Fibroblast of skin of right quadriceps (primary cell): ENCODE measurements at places on chromosomes 16 and 17.

GRCh38 chr17:13594310-13594709 lies 7.4 kb downstream of the HS3ST3A1 start:
- DNase-seq: peak; percentile 59

DNA sequence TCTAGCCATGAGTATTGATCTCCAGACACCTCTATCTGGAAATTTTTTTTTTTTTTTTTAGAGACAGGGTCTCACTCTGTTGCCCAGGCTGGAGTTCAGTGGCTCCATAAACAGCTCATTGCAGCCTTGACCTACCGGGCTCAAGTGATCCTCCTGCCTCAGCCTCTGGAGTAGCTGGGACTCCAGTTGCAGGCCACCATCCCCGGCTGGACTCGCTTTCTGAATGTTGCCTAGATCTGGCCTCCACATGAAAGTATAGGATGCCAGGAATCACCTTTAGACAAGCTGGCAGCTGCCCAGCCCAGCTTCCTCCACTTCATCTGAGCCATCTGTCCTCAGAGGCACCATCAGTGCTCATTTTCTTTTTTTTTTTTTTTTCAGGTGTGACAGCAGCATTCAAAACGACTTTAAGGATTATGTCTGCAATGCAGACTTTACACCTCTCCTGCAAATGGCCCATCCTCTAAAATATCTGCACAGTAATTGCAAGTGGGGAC lies 6.4 kb upstream of the PRR14 start:
- no peak for DNase-seq

- no peak for DNase-seq
Observed at GRCh38 chr16:86075839-86076440, 177.0 kb downstream of the IRF8 start.

GRCh38 chr17:7915611-7916384 lies at the start of gene RNF227:
RNF227 (minus strand) TSS chr17:7916289; CDS start chr17:7916195, 94 bp downstream.
- DNase-seq: peak; percentile 98

DNA sequence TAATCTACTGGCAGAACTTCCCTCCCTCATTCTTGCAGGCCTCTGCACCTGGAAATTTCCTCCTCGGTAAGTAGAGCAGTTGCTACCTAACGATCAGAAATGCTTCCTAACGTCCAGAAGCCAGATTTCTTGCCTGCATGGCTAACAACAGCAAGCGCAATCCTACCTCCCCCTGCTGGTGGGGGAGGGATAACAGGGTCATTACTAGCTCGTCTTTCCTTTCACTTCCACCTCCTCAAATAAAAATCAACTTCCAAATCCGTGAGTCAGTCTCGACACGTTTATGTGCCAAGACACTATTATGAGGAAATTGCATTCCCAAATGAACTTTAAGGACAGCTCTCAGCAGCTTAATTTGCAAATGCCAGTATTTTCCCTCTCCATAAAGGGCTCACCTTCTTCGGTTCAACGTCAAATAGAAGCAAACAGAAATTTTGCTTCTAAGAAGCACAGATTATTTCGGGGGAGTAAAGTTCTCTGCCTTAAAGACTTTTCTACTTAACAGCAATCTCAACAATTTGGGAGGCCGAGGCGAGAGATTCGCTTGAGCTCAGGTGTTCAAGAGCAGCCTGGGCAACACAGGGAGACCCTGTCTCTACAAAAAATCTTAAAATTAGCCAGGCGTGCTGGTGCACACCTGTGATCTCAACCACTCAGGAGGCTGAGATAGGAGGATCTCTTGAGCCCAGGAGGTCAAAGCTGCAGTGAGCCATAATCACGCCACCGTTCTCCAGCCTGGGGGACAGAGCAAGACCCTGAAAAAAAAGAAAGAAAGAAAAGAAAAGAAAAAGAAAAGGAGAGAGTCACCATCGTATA lies 188.6 kb upstream of the PSMD7 start:
- DNase-seq: peak; percentile 57

DNA sequence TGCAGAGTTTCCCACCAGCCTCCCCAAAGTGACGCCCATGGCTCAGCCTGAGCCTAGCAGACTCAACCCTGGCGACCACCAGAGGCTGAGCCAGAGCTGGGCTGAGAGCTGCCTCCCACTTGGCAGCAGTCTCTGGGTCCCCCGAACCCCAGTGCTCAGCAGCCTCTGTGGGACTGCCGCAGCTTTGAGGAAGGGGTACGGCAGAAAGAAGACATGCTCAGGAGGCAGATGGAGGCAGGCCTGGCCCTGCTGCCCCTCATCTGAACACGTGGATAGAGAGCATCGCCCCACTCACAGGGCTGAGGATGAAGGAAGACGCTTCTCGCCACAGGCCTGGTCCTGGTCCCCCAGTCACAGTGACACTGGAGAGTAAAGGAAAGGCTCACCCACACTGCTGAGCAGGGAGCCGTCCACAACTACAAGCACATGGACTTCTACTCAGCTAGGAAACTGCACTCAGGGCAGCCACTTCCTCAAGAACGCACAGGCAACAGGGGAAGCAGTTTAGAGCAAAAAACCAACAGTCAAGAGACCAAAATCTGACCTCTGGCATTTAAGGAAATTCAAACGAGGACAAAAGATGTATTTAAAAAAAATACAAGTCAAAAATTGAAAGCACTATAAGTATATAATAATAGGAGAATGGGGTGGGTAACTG lies 45.2 kb upstream of the GSG1L start:
- no peak for DNase-seq

DNA sequence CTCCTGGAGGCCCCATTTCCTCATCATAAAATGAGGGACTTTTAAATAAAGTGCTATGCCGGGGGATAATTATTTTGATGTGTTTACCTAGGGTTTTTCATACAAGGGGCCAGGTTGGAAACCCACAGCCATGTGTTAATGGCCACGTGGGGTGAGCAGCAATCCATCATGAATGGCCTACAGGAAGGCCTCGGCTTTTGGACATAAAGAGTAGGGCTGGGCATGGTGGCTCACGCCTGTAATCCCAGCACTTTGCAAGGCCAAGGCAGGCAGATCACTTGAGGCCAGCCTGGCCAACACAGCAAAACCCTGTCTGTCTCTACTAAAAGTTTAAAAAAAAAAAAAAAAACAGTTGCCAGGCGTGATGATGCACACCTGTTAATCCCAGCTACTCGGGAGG lies 40.3 kb downstream of the MEAK7 start:
- DNase-seq: no peak

GRCh38 chr16:11705311-11706025 lies 37.2 kb downstream of the TXNDC11 start:
- no peak for DNase-seq

DNA sequence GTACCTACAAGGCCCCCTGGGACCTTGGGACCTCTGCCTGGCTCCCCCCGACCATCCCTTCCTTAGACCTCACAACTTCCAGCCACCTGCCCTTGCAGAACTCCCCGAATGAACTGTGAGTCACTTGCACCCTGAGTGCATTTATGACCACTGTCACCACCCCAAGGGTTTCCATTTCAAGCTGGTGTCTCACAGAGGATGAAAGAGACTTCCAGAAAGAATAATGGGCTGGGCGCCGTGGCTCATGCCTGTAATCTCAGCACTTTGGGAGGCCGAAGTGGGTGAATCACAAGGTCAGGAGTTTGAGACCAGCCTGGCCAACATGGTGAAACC lies 124.5 kb upstream of the CIBAR2 start:
- peak; percentile 71 for DNase-seq

GRCh38 chr17:30584810-30585209 lies 107.6 kb downstream of the GOSR1 start:
- DNase-seq: no peak

GRCh38 chr17:44360826-44361225 lies 2.8 kb downstream of the FAM171A2 start:
- peak; percentile 37 for DNase-seq

- no peak for DNase-seq
Observed at GRCh38 chr17:55763856-55764255, 13.0 kb downstream of the PCTP start.

DNA sequence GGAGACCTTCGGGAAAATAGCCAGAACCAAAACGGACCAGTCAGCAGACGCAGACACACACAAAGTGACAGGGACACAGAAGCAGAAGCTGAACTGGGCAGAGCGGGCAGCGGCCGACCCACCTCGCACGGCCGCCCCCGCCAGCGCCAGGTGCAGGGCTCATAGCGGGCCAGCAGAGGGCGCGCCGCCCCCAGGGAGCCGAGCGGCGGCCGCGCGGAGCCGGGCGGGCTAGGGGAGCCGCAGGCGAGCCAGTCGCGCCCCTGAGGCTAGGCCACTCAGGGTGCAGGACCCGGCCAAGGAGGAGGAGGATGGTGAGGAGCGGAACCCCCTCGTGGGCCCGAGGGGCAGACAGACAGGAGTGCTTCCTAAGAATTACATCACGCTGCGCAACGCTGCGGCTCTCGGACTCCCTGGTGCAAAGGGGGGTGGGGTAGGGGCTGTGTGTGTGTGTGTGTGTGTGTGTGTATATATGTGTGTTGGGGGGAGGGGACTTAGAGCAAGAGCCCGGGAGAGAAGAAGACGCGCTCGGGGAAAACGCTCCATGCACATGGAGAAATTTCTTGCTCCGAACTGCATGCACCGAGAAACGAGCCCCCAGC lies 913 bp upstream of the NOG start:
- peak; percentile 80 for DNase-seq

GRCh38 chr16:54324716-54325115 lies 38.1 kb upstream of the IRX3 start:
- no peak for DNase-seq

GRCh38 chr16:51095084-51095881 lies 55.8 kb downstream of the SALL1 start:
- DNase-seq: no peak

DNA sequence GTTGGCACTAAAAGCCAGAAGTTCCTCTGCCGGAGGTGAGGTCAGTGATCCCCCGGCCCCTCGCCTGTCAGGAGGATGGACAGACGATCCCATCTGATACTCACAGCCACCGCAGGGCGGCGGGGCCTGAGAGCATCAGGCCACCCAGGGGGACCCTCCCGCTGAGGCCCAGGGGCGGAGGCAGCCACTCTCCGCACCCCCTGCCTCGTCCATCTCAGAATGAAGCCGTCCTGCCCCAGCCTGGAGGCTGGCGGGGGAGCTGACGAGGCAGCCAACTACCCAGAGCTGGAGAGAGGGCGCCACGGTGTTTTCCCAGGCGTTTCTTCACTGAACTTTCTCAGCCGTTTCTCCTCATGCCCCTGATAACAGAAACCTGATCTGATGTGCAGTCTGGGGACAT lies 22.6 kb downstream of the TPSD1 start:
- DNase-seq: no peak

DNA sequence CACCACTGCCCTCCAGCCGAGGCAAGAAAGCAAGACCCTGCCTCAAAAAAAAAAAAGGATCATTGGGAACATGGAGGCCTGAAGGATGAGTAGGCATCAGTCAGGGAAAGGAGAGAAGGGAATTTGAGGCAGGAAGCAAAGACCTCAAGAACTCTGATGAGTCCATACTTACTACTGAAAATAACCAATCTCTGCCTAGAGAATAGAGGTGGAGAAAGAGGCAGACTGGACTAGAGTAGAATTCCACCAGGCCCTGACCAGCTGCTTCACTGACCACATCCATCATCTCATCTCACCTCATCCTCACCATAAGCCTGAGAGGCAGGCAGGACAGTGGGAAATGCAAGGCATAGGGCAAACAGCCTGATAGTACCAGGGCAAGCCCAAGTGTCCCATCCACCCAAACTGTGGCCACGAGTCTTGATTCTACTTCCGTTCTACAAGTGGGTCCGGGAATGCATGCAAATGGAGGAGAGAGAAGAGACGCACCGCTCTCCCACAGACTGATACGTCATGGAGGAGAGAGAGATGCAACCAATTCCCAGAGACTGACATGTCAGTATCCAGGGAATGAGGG lies 17.1 kb downstream of the ANKRD11 start:
- DNase-seq: no peak

DNA sequence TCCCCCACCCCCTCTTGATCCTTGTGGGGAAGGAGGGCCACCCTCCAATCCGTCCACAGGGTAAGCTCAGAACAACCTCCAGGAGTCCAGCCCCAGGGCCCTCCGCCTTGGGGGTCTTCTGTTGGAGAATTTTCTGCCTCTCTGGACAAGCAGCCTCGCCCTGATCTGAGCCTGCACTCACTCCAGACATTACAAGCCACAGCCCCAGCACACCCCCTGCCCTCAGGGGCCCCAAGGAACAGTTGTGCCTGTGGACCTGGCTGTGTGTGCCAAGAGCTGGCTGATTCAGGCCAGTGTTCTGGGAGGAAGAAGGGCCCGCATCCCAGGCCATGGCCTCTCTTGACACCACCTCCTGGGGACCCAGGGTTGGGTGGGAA lies 477 bp upstream of the ARHGAP27 start:
- no peak for DNase-seq
